Cerebellar cortex (tissue), 1 donor: ENCODE measurements at places on chromosomes 5 and 9.

DNA sequence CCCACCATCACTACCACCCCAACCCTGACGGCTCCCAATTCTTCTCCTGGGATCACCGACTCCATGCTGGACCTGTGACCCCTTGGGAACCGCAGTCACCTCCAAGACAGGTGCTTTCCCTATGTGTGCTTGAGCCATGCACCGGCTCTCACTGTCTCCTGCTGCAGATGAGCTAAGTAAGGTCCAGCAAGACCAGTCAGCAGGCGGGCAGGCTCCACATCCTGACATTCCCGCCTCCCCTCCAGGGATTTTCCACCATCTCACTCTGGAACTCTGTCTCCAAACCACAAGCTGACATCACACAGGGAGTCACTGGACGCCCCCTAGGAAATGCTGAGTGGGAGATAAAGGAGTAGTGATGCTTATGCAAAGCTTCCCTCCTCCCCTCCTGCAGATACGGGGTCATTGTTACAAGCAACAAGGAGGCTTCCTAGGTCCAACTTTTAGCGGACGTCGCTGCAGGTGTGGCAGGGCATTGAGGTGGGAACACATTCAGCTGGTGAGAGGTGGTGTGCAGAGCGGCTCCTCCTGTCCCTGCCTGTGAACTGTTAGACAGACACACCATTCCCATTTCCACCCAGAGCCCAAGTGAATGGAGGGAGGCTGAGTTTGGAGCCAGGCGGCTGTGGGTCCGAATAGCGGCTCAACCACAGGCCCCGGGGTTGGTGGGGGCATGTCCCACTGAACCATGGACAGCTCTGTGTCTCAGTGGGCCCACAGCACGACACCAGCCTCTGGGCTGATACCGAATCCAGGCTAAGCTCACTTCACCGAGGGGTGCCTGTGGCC, 129.2 kb upstream of the PHYKPL start:
- DNase-seq: no peak

DNA sequence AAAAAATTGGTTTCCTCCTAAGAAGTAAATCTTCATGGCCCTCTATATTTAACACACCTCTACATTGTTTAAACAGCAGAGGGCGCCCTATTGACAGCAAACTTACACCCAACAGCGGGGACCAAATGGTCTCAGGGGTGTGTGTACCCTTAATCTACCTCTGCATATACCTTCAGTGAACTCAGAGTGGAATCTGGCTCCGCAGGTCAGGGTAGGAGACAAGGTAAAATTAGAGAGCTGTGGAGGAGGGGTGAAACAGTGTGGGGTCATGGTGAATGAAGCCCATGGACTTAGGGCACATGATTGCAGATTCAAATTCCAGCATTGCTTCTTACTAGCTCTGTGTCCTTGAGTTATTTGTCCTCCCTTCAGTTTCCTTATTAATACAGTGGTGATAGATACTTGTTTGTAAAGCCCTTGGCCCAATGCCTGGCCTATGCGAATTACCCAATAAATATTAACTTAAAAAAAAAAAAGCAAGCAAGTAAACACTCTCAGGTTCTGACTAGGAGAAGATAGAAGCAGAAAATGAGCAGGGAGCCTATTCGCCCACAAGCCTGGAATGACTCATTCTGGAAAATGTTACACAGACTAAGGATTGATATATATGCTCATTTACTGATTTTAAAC, 122.9 kb downstream of the CAVIN4 start:
- DNase-seq: peak; percentile 14

- DNase-seq: peak; percentile 19
Observed at GRCh38 chr5:168085261-168086031, 206.0 kb upstream of the WWC1 start.

- no peak for DNase-seq
Observed at GRCh38 chr5:41921874-41922273, 3.2 kb upstream of the FBXO4 start.
